ENCODE measurements at places on chromosomes 6 and 20.

DNA sequence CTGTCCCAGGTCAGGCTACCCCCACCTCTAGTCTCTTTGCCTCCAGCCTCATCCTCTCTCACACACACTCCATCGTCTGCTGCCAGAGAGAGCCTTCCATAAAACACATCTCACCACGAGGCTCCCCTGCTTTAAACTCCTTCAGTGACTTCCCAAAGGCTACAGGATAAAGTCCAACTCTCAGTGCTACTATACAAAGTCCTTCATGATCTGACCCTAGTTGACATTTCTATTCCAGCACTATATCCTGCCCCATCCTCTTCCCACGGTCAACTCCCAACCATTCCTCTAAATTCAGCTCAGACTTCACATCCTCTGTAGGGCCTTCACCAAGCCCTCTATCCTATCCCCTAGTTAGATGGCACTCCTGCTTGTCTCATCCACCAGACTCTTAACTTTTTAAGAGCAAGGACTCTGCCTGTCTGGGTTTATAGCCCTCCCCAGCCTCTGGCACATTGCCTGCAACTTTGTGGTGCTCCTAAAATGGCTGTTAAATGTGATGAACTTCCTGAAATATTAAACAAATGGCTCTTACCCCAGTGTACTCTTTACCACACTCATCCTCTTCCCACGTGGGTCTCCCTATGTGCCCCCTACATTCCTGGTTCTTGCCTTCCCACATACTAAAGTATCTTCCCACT lies 36.1 kb downstream of the KIF16B start:
- no peak for DNase-seq

- peak; percentile 58 for DNase-seq
Measured at GRCh38 chr6:12911427-12911826, 194.9 kb downstream of the PHACTR1 start.

GRCh38 chr6:113137426-113137825 lies 719.7 kb upstream of the MARCKS start:
- DNase-seq, result no peak

DNA sequence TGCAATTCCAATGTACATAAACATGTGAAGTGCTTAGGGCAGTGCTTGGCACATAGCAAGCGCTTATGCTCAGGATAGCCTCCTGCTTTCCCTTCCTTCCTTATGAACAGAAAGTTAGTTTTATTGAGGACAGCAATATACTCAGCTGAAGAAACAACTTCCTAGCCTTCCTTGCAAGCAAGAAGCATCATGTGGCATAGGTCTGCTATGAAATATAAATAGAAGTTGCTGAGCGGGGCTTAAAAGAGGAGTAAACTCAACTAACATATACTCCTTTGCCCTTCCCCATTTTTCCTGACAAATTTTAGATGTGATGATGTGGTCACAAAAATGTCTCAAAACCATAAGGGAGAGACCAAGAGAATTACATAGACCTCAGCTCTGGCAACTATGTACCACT lies 98.9 kb downstream of the KIF16B start:
- no peak for DNase-seq

DNA sequence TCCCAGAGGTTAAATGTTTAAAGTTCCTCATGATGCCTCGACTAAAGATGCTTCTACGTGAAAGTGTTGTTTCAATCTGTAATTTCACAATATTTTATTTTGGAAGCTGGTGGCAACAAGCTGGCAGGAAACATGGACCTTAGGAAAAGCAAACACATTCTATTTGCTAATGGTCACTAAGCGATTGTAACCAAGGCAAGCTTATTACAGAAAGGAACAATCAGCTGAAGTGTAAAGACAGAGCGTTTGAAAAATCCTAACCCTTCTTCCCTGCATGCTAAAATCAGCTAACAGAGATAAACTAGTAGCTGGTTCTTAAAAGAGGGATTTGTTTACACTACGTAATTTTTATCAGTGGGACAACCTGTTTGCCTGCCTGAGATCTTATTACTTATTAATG lies 50.0 kb downstream of the IL20RA start:
- DNase-seq, result no peak

- DNase-seq, result no peak
Measured at GRCh38 chr6:142738035-142738396, 207.0 kb downstream of the HIVEP2 start.

DNA sequence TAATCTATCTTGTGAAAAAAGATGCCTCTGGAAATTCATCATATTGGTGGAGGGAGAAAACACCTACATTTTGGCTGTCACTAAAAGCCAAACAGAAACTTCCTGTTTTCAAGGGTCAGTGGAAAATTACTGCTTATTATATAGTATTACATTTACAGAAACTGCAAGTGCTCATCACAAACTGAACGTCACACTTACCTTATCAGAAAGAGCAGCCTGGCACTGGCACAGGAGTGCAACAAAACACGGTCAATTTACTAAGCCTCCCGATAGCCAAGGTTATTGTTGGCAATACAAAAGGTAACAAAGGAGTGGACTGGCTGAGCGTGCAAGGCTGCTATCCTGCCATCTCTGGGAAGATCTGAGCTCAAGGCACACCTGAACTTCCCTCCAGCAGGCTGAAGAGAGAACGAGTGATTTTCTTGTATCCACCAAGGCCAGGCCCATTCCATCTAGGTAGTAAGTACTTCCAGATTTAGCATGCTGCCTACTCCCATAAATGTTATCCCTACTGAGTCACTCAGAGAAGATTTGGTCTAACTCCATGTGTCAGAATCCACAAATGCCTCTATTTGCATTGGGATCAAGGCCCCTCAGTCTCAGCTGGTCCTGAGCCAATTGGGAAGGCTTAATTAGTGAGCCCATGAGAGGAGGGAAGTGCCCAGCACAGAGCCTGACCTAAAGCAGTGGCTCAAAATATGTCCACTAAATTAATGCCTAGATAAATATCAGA lies 399.8 kb downstream of the BTBD9 start:
- no peak for DNase-seq

GRCh38 chr6:42193491-42193894 lies 1.3 kb downstream of the GUCA1B start:
- no peak for DNase-seq

- no peak for DNase-seq
Measured at GRCh38 chr6:10542213-10542612, 21.1 kb downstream of the GCNT2 start.

DNA sequence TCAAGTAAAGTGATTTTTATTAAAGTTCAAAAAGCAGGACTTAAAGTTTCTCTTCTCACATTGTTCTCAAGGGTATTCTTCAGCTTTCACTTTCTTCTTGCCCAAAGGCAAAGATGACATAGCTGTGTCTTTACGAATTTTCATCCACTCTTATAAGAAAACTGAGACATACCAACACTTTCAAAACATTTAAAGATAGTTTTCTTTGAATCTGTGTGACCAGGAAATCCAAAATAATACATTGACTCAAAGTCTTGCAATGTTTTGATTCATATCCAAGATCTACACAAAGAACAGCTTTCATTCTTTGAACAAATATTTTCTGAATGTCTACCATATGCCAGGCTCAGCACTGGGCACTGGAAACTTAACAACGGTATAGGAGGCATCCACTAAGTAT lies 117.9 kb downstream of the SIM1 start:
- no peak for DNase-seq

- no peak for DNase-seq
Measured at GRCh38 chr6:33854572-33855030, 50.8 kb upstream of the MLN start.

DNA sequence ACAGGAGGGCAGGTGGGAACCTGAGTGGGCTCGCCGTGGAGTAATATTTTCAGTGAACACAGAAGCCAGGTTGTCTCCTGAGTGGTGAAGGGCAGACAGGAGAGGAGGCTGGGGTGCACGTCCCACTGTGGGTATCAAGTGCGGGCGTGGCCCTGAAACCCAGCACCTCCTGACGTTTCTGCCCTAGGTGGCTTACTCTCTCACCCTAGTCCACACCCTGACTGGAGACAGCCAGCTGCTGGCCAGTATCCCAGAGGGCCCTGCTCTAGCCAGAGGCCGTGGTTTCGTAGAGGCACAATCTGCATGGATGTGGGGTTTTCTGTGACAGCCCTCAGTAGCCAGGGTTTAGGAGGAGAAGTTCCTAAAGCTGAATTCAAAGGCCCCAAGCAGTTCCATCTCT lies 86.7 kb downstream of the TRERF1 start:
- DNase-seq, result no peak

DNA sequence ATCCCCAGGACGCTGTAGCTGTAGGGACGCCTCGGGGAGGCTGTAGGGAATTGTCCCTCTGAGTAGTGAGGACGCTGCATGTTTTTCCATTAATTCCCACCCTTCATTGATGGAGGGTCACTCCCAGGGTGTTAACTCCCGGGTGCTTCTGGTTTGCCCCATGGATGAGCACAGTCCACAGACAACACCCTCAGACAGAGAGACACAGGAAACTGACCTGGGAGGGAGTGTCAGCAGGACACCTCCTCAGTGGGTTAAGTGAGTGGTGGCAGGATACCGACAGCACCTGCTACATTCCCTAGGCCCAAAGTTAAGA lies 53.5 kb downstream of the LINC00237 start:
- DNase-seq, result no peak

DNA sequence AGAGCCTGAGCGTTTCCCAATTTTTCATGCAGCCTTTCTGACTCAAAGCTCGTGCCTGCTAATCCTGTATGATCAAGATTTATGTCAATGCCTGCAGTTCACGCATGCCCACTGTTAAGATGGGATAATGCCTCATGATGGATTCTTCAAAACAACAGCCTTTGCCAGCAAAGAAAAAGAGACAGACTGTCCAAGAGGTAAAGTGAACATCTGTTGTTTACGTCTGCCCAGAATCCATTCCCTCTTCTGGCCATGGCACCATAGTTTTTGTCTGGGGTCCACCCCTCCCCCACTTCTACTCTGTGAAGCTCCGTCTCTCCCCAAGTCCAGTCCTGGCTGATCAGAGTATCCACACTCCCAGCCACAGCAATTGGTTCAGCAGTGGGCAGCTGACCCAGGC lies 91.9 kb upstream of the EYA2 start:
- DNase-seq, result no peak

- no peak for DNase-seq
Measured at GRCh38 chr6:125255201-125255600, 46.6 kb downstream of the HDDC2 start.

DNA sequence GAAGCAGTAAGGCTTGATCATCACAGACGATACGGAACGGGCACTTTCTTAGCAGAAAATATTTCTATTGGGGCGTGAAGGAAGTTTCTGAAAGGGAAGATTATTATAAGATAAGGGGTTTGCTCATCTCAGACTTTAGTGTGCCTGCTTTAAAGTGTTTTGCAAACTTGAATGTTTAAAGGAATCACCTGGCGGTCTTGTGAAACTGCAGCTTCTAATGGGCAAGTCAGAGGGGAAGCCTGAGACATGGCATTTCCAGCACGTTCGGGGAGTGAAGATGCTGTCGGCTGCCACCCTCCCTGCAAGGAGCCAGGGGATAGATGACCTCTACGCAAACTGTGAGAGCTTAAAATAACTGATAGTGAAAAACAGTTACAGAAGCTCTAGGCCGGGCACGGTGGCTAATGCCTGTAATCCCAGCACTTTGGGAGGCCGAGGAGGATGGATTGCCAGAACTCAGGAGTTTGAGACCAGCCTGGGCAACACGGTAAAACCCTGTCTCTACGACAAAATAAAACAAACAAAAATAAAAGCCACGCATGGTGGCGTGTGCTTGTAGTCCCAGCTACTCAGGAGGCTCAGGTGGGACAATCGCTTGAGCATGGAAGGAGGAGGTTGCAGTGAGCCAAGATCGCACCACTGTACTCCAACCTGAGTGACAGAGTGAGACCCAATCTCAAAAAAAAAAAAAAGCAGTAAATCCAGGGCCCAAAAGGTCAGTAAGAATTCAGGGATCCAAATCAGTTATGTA lies 2.3 kb upstream of the KIF16B start:
- peak; percentile 40 for DNase-seq

DNA sequence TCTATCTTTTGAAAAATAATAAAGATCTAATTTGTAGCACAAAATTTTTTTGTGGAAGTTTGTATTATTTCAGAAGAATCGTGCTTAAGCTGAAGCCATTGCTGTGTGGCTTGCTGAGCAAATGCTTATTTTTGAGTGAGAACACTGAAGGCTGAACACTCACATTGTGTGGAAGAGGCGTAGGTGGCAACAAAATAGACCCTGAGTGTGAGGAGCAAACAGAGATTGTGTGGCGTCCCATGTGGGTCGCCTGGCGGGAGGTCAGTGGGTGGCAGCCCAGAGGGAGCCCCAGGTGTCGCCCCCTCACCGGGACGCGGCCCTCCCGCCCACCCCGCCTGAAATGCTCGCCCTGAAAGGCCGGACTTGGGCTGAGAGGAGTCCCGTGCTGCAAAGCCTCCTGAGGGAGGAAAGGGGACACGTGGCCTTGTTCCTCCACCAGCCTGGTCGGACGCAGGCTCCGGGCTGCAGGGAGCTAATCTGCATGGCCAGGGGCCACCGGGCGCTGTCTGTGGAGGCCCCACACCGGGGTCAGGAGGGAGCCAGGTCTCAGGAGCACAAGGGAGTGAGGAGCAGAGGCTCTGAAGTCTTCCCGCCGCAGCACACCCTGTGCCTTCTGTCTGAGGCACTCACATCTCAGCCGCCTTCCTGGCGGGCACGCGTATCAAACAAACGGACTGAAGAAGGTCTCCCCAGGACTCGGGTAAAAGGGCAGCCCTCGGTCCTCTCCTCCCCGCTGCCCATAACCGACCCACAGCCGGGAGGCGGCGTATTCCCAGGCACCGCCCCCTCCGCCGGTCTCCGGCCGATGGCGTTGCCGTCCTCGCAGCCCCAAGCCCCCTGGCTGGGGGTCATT lies 15.9 kb downstream of the DDO start:
- DNase-seq, result no peak

- DNase-seq, result no peak
Measured at GRCh38 chr6:80537118-80537972, 430.9 kb downstream of the BCKDHB start.

DNA sequence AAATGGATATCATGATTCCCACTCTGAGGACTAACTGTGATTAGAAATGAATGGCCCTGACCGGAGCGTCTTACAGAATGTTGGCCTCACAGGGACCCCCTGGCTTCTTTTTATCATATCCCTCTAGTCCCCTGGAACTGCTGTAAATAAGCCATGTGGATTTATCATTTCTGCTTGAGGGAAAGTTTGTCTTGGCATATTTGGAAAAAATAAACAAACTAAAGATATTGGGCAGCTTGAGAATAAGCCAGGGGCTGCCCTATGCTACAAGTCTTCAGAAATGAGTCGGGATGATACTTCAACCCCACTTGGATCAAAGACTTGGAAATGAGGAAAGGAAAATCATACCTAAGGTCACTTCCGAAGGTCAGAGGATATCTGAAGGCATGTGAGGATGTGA lies 179.1 kb downstream of the THBS2 start:
- no peak for DNase-seq
